DMS 273 treated with DMSO at 0.1 percent for 48 hours (cell line): ENCODE measurements at places on chromosomes 1 and 21.

DNA sequence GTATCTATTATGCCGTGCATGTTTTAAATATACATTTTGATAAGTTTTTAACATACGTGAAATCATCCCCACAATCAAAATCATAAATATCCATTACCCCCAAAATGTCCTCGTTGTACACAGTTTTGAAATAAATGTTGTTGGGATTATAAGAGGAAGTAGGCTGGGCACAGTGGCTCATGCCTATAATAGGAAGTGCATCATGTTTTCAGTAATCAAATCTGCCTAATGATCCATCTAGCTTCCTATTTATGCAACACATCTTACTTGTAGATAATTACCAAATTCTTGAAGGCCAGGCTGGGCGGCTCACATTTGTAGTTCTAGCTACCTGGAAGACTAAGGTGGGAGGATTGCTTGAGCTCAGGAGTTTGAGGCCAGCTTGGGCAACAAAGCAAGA lies 15.0 kb upstream of the IFNGR2 start:
- no peak for DNase-seq

GRCh38 chr1:227793079-227793947 lies 22.2 kb upstream of the PRSS38 start:
- DNase-seq, result no peak

- DNase-seq, result no peak
Measured at GRCh38 chr1:93807311-93807930, 71.6 kb downstream of the DNTTIP2 start.

DNA sequence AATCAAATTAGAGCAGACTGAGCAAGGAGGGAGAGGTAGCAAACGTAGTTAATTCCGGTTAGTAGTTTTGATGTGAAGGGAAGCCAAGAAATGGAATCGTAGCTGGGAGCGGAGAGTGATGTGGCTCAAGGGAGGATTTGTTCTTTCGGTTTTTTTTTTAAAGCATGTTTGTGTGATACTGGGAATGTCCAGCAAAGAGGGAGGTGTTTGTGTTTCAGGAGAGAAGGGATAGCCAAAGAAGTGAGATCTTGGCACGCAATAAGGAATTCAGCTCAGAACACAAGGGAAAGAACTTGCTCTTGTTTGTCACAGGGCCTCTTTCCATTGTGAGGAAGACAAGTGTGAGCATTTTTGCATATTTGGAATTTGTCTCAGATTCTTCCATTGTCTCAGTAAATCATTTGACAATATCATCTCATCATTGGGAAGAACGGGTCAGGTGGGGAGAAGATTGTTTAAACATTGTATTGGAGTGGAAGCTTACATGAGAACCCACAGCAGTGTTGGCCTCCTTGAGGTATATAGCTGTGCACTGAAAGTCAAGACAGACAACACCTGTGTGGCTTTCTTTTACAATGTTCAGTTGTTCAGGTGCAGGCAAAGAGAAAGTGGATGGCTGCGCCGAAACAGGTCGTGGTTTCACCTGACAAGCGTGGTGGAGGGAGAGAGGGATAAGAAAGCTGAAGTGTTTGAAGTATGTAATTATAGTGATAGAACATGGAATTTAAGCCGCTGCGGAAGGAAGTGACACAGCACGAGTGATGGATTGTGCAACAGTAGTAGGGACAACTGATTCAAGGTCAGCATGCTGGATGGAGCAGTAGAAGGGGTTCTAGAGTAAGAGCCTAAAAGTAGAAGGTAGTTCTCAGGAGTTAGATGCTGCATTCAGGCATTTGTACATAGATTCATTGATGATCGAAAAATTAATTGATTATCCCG lies 25.4 kb downstream of the FMN2 start:
- DNase-seq, result no peak

- DNase-seq, result no peak
Measured at GRCh38 chr1:177223359-177223758, 52.6 kb downstream of the BRINP2 start.

DNA sequence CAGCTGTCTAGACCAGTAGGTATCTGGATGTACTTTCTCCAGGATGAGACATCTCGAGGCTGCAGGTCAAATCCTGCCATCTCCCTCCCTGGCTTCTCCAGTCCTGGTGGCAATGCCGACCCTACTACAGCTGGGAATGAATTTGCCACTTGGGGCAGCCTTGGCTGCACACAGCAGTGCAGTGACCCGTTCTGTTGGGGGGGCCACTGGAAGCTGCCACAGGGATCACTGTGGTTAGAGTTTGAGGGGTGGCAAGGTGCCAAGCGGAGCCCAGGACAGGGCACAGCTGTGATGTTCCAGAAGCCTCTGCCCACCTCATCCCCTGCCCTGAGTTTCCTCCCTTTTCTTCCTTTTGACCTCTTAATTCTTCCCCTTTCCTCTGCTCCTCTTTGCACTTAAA lies 17.1 kb downstream of the COL6A2 start:
- no peak for DNase-seq

GRCh38 chr1:64527165-64527564 lies 57.2 kb downstream of the CACHD1 start:
- DNase-seq, result no peak

DNA sequence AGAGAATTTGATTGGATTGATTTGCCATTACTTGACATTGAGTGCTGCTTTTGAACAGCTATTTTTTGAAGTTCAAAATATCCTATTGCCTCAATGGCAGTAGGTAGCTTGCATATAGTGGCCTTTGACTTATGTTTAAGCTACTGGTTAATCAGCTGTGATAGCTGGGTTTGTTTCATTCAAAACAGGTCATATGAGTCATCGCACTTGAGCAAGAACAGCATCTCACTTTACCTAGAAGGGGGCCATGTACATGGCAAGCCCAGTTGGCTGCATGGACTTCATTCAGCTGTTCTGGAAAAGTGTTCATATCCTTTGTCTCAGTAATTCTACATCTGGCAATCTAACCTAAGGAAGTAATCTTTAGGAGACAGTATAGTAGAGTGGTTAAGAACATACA lies 29.0 kb upstream of the ARID1A start:
- no peak for DNase-seq

DNA sequence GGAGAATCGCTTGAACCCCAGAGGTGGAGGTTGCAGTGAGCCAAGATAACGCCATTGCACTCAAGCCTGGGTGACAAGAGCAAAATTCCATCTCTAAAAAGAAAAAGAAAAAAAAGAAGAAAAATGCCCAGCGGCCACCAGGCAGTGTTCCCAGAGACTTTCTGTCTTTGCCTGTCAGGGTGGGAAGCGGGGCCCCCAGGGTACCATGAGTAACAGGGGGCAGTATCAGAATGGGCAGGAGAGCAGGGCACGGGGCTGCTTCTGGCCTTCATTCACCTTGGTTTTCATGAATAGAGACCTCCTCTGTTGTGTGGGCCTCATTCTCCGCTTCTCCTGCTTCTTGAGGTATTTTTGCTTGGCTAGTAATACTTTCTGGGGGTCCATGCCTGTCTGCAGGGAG lies 20.4 kb downstream of the SLC26A9 start:
- DNase-seq, result no peak

- DNase-seq, result peak; percentile 32
Measured at GRCh38 chr1:63877816-63878215, 104.0 kb downstream of the ROR1 start.

- DNase-seq, result no peak
Measured at GRCh38 chr1:110636149-110636935, 30.2 kb upstream of the KCNA2 start.

DNA sequence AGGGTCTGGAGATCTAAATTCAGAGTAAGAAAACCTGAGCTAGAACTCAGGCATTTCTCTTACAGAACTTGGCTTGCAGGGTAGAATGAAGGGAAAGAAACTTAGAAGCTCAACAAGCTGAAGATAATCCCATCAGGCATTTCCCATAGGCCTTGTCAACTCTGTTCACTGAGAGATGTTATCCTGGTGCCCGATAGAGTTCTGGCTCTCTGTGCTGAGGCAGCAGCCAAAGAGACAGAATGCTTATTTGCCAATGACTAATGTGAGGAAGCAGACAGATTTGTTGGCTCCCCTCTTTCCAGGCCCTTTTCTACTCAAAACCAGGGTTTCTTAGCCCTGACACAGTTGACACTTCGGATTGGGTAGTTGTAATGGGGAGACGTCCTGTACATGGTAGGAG lies 22.3 kb upstream of the TRIM45 start:
- DNase-seq, result no peak

- DNase-seq, result no peak
Measured at GRCh38 chr1:47818682-47819573, 178.3 kb downstream of the TRABD2B start.

DNA sequence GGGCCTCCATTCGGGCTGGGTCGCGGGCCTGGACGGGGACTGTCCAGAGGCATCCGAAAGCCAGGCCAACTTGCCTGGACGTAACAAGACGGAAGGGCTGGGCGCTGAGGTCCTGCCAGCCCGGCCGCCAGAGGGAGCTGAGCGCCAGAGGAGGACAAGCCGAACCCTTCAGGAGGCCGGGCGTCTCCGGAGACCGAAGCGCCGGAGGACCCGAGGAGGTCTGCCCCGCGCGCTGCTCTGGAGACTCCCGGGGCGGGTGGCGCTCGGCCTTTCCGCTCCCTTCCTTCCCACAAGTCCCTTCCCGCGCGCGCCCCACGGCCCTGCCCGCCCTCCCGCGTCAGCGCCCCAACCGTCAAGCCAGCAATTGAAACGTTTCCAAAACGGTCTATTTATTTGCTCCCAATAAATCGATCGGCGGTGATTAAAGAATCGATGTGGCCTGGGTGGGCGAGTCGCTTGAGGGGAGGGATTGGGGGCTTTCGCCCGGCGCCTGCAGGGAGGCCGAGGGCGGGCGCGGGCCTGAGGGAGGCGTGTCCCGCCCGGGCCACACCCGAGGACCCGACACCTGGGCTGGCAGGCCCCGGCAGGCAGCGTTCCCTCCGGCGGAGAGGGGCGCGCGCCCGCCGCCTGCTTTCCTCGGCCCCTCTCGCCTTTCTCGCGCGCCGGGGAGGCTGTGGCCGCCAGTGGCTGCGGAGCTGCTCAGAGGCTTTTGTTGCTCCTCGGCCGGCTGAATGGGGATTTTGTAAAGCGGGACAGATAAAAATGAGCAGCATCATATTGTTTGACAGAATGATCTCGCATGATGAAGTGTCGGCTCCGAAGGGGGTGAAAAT lies 5.2 kb upstream of the FOXD3 start:
- peak; percentile 33 for DNase-seq

DNA sequence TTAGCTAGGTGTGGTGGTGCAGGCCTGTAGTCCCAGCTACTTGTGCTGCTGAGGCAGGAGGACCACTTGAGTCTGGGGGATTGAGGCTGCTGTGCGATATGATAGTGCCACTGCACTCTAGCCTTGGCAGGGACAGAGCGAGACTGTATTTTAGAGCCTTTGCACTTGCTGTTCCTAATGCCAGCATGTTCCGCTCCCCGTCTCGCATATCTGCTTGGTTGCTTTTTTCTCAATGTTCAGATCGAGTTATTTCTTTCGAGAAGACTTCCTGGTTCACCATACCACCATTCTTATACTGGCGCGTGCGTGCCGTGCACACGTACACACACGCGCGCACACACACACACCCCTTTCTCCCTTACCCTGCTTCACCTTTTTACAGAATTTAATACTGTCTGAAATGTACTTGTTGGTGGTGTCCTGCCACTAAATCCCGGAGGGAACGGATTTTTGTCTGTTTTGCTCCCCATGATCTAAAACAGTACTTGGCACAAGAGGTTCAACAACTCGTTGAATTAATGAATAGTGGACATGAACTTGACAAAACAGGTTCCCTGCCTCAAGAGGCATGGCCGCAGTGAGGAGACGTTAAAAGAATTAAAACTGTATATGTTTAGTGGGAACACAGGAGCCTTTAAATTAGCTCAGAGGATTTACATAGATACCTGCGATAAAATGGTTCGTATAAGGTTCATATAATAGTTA lies 1.1 kb upstream of the RPRD2 start:
- no peak for DNase-seq

- no peak for DNase-seq
Measured at GRCh38 chr1:198096390-198096789, 60.4 kb upstream of the NEK7 start.
